ENCODE measurements at places on chromosomes 16 and 17.

GRCh38 chr16:716200-716568 is 1.3 kb downstream of the METRN start:
- DNase-seq: no peak

- DNase-seq: no peak
Observed at GRCh38 chr17:66507103-66507923, 204.9 kb downstream of the PRKCA start.

DNA sequence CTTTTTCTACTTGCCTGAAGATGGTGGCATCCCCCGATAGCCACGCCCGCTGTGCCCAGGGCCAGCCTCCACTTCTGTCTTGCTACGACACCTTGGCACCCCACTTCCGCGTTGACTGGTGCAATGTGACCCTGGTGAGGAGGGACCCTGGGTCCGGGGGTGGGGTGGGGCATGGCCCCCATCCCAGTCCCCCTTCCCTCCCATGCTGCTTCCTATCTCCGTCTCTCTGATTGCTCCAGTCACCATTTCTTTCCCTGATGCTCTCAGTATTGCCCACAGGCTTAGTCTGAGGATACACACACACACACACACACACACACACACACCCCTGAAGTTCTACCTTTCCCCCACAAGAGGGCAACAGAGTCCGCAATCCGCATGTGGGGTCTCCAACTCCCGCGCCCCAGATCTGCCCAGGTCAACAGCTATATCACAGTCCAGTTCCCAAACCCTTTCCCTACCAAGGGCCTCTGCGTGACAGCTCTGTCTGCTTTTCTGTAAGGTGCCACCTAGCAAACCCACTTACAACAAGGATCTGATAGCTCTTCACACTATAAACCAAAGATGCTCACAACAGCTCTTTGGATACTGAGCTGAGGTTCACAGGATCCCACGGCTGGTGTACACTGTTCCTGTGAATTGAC is 3.4 kb downstream of the SGCA start:
- DNase-seq: no peak

- no peak for DNase-seq
Observed at GRCh38 chr16:31110106-31111034, 2.2 kb downstream of the BCKDK start.

Measured in SIG-M5 (cell line).